ENCODE measurements at places on chromosomes 13 and 19. TPM values are rescaled to one million over a fixed set of nuclear protein-coding genes. Genes with fewer than 3 reads are reported as not detected.

GRCh38 chr13:110334841-110335490, 27.9 kb downstream of the COL4A2 start:
- no peak overlapping the region for H3K4me3 ChIP-seq
- H3K27ac ChIP-seq, result no peak overlapping the region
- H3K27me3 ChIP-seq, result peaks cover 22% of the 10 kb centered on the region
- peaks cover under 1% of the 10 kb centered on the region for H3K4me1 ChIP-seq

DNA sequence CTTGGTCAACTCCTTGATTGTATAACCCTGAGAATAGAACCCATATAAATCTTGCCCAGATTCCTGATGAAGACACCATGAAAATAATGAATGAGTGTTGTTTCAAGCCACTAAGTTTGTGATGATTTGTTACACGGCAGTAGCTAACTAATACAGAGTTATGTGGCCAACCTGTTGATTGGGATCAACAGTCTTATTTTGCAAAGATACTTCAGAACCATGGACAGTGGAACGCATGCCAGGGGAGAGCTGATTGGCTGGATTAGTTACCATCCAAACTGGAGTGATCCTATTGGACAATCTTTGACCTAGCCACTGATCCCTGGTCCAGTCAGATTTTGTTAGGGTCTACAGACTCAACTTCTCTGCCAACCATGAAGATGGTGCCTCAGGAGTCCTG, 26.6 kb downstream of the CD70 start:
- peaks cover 5% of the 10 kb centered on the region for H3K27me3 ChIP-seq
- H3K4me1 ChIP-seq, result no peaks in the 10 kb centered on the region
- no peak for DNase-seq
- no peak overlapping the region for H3K27ac ChIP-seq

The KMT2B gene
- total RNA-seq, result 65.6 TPM

The MATK gene
- 4.0 TPM for total RNA-seq

The TGFBR3L gene
- total RNA-seq, result not detected

DNA sequence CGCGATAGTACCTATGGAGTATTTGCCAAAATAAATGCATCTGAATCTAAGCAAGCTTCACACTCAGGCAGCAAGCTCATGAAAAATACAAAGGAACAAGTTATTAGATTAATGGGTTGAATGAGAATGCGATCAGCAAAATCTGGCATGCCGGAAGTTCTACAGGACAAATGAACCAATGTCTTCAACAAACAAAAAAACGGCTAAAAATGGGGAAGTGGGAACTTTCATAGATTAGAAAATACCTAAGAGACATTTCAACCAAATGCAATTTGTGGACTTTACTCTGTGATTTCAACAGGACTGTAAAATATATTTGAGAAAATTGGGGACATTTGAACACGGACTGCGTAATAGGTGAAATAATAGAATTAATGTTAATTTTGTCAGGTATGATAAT, 22.4 kb upstream of the RNASEH2B start:
- H3K36me3 ChIP-seq, result no peaks in the 10 kb centered on the region
- no peak for DNase-seq
- H3K27me3 ChIP-seq, result no peaks in the 10 kb centered on the region
- no peak overlapping the region for H3K4me3 ChIP-seq
- H3K27ac ChIP-seq, result no peak overlapping the region

- no peaks in the 10 kb centered on the region for H3K36me3 ChIP-seq
- no peak overlapping the region for H3K4me3 ChIP-seq
- H3K4me1 ChIP-seq, result peaks cover 4% of the 10 kb centered on the region
These were observed 20.4 kb downstream of the PRR36 start for GRCh38 chr19:7853770-7854128.

The KIR2DL1 gene
- total RNA-seq, result not detected

DNA sequence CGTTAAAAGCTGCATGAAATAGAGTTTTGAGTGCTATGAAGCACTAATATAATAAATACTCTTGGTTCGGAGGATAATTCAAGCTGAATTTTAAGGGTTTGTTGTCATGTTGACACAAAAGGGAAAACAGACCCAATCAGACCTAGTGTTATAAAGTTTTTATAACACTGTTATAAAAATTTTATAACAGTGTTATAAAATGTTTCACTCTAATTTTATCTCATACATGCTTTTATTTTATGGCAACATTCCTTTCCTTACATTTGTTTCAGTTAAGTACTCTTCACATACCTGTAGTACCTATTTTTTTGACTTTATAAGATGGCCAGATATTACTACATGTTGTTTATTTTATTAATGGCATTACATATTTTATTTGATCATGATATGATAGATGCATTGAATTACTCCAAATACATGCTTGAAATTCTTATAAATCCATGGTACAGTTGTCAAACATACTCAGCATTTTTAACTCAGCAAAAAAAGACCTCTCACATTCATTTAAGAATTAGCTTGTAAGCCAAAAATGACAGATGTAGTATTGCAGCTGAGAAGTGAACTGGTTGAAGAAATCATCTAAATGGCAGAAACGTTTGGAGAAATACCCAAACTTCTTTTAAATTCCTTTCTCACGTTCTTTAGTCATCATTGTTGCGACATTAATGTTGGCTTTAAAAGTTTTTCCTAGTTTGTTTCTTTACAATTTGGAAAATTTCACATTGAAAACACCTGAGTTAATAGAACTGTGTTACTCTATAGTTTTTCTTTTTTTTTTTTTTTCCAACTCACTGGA, 104.5 kb downstream of the PIBF1 start:
- peaks cover 34% of the 10 kb centered on the region for H3K36me3 ChIP-seq
- DNase-seq, result no peak
- H3K27me3 ChIP-seq, result no peaks in the 10 kb centered on the region

GRCh38 chr13:39170711-39171110, 132.5 kb downstream of the NHLRC3 start:
- H3K27me3 ChIP-seq, result no peaks in the 10 kb centered on the region
- no peak overlapping the region for H3K27ac ChIP-seq
- no peak for DNase-seq
- H3K4me3 ChIP-seq, result no peak overlapping the region

- H3K4me3 ChIP-seq, result no peak overlapping the region
- DNase-seq, result no peak
- H3K36me3 ChIP-seq, result no peaks in the 10 kb centered on the region
- peaks cover 19% of the 10 kb centered on the region for H3K27me3 ChIP-seq
- no peaks in the 10 kb centered on the region for H3K4me1 ChIP-seq
These were observed 17.0 kb downstream of the PLVAP start for GRCh38 chr19:17359905-17360800.

GRCh38 chr19:48518207-48518606, 6.6 kb upstream of the LMTK3 start:
- H3K27me3 ChIP-seq, result peaks cover 7% of the 10 kb centered on the region
- H3K4me3 ChIP-seq, result no peak overlapping the region
- DNase-seq, result no peak
- no peaks in the 10 kb centered on the region for H3K36me3 ChIP-seq

- H3K4me3 ChIP-seq, result peak overlapping the region; percentile 79
- peak overlapping the region; percentile 59 for H3K27ac ChIP-seq
- no peak for DNase-seq
- no peaks in the 10 kb centered on the region for H3K36me3 ChIP-seq
These were observed 30.8 kb upstream of the RFC3 start for GRCh38 chr13:33787051-33787591.

DNA sequence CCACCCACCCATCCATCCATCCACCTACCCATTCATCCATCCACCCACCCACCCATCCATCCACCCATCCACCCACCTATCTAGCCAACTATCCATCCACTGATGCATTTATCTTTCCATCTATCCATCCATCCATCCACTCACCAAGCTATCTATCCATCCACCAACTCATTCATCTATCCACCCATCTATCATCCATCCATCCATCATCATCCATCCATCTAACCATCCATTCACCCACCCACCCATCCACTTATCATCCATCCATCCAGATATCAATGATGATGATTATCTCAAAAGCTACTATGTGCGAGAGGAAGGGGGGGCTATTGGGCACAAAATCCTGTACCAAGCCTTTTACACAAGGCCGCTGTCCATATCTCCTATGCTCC, 5.5 kb downstream of the YIF1B start:
- peaks cover 30% of the 10 kb centered on the region for H3K36me3 ChIP-seq
- DNase-seq, result no peak
- no peaks in the 10 kb centered on the region for H3K27me3 ChIP-seq
- no peak overlapping the region for H3K4me3 ChIP-seq
- no peak overlapping the region for H3K27ac ChIP-seq
- H3K4me1 ChIP-seq, result peaks cover 17% of the 10 kb centered on the region

The CASP14 gene
- total RNA-seq, result not detected

DNA sequence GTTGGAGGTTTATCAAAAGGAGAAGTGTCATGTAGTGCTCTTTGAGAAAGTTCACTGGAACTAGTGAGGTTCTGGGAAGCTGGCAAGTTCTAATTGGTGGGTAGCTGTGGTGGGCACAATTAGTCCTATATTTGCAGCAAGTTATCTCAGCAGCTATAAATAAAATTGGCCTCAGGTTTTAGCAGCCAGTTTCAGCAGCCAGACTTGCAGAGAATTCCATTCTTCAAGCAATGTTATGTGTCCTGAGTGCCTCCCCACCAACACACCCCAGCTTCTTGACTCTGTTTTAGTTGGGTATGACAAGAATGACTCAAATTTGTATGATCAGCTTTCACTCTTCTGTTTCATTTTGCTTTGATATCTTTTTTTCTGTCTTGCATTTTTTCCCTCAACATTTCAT, 4.7 kb downstream of the IFT88 start:
- peaks cover 12% of the 10 kb centered on the region for H3K4me1 ChIP-seq
- no peak overlapping the region for H3K4me3 ChIP-seq
- DNase-seq, result no peak
- peaks cover 33% of the 10 kb centered on the region for H3K36me3 ChIP-seq

DNA sequence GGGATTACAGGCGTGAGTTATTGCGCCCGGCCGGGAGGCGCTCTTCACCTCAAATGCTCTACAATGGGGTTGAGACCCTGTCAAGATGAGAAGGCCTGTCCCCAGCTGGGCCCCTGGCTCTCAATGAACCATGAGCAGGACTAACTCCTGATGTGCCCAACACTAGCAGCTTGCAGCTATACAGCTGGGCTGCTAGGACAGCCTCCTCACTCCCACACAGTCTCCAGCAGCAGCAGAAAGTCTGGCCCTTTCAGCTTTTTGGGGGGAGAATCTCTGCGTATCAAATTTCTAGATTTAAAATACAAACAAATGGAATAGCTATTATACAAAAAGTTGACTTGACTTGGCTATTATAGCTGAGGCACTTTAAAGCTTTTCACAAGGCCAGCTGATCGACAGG, 30.2 kb downstream of the TMTC4 start:
- no peak overlapping the region for H3K27ac ChIP-seq
- H3K4me3 ChIP-seq, result no peak overlapping the region
- peaks cover 17% of the 10 kb centered on the region for H3K36me3 ChIP-seq
- no peak for DNase-seq
- no peaks in the 10 kb centered on the region for H3K27me3 ChIP-seq

DNA sequence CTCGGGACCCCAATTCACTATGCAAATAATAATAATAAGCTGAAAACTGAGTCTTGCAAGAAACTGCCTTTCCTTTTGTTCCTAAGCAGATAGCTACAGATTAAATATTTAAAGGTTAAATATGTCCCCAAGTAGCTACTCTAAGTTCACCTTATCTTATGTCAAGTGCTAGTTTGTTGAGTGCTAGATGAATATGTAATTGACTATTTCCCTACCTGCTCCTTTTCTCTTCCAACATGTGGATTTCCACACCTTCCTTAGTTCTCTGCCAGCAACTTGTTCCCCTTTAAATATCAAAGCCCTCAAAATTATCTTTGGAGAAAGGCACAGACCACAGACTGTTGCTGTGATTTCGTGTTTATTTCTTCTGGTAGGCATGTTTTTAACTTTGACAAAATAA, 709.2 kb upstream of the SLITRK1 start:
- H3K27me3 ChIP-seq, result no peaks in the 10 kb centered on the region
- H3K27ac ChIP-seq, result no peak overlapping the region
- no peak overlapping the region for H3K4me3 ChIP-seq
- H3K36me3 ChIP-seq, result no peaks in the 10 kb centered on the region
- no peak for DNase-seq

The CCDC9 gene
- total RNA-seq, result 47.1 TPM

- H3K27me3 ChIP-seq, result peaks cover 3% of the 10 kb centered on the region
- H3K27ac ChIP-seq, result no peak overlapping the region
- no peaks in the 10 kb centered on the region for H3K4me1 ChIP-seq
- no peaks in the 10 kb centered on the region for H3K36me3 ChIP-seq
These were observed 12.3 kb upstream of the CADM4 start for GRCh38 chr19:43651758-43652545.

GRCh38 chr13:51759240-51759639, 44.7 kb downstream of the DHRS12 start:
- H3K4me3 ChIP-seq, result no peak overlapping the region
- H3K27ac ChIP-seq, result no peak overlapping the region
- peaks cover 19% of the 10 kb centered on the region for H3K4me1 ChIP-seq
- peaks cover 82% of the 10 kb centered on the region for H3K36me3 ChIP-seq
- H3K27me3 ChIP-seq, result no peaks in the 10 kb centered on the region
- no peak for DNase-seq

DNA sequence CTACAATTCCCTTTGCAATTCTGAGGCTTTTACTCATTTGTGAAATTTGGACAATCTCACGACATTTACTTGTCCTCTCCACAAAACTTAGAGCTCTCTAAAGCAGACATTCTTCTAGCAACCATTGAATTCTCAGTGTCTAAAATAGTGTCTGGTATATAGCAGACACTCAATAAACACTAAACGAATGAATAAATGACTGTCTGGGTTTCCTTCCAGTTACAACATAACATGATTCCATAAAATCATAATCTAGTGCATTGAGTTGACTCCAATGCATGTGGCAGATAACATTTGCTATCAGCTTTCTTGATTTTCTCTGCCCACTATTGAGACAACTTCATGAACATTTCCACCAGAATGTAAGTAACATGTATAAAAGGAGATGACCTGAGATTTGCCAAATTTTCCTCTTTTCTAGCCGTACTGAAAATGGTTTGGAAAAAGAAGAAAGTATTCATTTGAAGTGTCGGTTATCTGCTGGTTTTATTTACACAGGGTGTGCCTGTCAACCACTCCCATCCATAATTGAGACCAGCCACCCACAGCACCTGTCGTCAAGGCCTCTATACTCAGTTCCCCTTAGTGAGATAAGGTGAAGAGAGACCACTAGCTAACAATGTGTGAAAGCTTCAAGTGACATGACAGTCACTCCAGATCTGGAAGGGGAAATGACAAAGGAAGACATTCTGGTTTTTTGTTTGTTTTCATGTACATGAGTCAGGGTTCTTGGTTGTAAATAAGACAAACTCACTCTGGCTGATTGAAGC, 4.8 kb upstream of the SERP2 start:
- no peaks in the 10 kb centered on the region for H3K36me3 ChIP-seq
- DNase-seq, result no peak
- peaks cover 21% of the 10 kb centered on the region for H3K27me3 ChIP-seq
- peaks cover 5% of the 10 kb centered on the region for H3K4me1 ChIP-seq

The ABCA7 gene
- total RNA-seq, result 164 TPM

- H3K4me3 ChIP-seq, result no peak overlapping the region
- no peak overlapping the region for H3K27ac ChIP-seq
- H3K27me3 ChIP-seq, result no peaks in the 10 kb centered on the region
- DNase-seq, result no peak
- peaks cover 9% of the 10 kb centered on the region for H3K4me1 ChIP-seq
These were observed 8.8 kb downstream of the S1PR2 start for GRCh38 chr19:10222201-10222890.

The ZNF555 gene
- 8.4 TPM for total RNA-seq

The RFPL4AL1 gene
- total RNA-seq, result not detected
